NCI-H226 (cell line): ENCODE measurements at places on chromosomes 2 and 18.

DNA sequence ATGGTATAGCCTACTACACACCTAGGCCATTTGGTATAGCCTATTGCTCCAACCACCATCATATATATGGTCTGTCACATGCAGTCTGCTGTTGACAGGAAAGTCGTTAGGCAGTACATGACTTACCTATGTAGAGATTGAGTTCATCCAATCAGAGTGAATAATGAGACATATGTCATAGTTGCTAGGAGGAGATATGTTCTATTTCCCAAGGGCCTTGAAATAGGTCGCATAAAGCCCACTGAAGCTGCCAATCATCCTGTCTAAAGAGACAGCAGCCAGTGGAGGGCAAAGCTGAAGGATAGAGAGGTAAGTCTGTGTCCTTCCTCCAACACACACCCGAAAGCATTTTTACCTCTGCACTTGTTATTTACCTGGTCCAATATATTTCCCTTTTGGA lies 263.4 kb downstream of the PTPRM start:
- DNase-seq, result no peak

DNA sequence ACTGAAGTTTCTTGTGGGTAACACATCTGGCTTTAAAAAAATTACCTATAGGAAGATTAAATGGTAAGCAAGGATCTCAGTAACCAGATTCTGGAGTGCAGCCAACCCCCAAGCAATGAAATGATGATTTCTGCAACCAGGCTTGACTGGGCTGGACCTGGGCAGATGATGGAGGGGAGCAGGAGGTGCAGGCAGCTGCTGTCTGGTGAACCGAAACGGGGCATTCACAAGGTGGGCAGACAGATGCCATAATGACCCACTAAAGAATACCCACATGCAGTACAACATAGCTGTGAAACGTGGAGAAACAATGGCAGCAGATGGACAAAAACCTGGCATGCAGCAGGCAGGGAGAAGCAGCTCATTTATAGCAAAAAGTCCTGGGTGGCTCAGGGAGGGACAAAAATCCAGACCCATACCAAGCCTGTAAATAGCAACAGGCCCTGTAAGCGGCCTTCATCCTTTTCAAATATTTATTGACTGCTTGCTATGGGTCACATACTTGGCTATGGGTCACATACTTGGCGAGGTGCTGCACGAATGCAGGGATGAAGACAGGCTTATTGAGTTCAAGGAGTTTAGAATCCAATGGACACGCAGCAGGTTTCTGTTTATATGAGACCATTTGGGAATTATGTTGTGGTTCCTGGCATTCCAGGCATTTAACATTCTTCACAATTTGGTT lies 244.7 kb downstream of the HRH4 start:
- no peak for DNase-seq

DNA sequence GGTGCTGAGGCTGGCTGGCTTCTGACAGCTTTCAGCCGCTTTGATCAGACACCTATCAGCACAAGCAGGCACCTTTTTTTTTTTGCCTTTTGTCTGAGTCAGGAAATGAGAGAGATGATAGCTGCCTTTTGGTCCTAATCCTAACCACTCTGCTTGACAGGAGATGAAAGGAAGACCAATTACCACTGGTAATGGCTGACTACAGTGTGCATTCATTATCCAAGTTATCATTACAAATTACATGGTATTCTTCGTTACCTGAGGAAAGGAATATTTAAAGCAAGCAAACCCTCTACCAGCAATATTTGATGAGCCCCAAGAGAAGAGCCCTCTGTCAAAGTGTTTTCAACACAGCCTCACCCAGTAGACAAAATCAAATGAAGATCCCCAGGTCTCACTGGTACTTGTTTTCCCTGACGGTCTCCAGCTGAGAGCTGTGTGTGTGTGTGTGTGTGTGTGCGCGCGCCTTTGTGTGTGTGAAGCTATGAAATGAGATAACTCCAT lies 925.7 kb downstream of the DCDC2C start:
- DNase-seq, result no peak

DNA sequence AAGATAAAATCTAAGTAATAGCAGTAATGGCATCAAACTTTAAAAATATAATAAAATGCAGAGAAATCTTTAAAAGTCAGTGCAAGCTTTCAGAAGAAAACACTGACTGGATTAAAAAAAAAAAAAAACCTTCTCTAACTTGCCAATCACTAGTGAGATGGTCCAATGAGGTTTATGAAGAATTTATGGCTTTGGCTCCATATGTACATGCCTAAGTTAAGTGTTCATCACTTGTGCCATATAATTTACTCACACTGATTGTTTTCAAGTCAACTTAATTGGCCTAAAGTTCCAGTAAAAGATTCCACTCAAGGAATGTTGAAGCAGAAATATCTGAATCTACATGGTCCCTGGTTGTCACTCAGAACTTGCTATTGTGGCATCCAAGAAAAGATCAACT lies 40.7 kb upstream of the RAB27B start:
- no peak for DNase-seq

GRCh38 chr18:25099895-25100294 lies 252.1 kb downstream of the ZNF521 start:
- DNase-seq, result no peak

DNA sequence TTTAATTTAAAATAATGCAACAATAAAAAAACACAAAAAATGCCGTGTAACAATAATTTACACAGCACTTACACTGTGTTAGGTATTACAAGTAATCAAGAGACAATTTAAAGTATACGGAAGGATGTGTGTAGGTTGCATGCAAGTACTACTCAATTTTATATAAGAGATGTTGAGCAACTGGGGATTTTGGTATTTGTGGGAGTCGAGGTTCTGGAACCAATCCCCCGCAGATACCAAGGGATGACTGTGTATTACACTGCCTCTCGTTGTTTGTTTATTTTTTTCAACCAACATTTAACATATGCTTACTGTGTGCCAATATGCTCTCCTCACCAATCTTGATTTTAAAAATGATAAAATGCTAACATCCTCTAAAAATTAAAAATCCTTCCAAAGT lies 24.8 kb downstream of the MAP3K2 start:
- DNase-seq, result peak; percentile 64

DNA sequence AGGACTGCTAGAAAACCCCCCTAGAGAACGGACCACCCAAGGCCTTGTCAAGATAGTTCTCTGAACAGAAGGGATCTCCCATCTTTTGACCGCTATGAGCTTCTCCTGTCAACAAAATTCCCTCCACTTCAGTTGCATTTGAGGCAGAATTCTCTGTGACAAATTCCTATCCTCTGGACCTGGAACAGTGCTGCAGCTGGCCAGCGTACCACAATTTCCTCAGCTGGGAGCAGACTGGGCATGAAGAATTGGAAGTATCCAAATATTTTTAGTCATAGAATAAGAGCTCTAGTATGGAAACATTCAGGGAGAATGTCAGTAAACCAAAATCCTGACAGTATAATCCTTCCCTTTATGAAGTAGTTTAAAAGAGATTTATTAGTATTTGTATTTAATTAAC lies 147.1 kb upstream of the BOD1L2 start:
- no peak for DNase-seq

DNA sequence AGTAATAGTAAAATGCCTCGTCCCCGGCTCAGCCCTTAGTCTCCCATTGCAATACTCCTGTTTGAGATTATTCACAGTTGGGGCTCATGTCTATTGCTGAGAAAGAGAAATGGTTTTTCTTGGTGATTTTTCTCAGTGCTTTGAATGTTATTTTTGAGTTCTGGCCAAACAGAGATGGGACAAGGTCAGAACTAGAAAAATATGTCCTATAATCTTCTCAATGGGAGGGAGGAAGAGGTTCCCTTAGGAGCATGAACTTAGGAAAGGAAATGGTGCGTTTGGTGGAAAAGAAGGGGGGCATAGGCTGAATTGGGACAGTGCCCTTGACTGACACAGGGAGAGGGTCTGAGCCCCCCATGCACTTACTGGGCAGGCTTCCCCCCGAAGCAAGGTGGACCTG lies 133.8 kb downstream of the AGAP1 start:
- DNase-seq, result no peak

- DNase-seq, result no peak
Observed at GRCh38 chr2:180006231-180006630, 866 bp downstream of the CWC22 start.

DNA sequence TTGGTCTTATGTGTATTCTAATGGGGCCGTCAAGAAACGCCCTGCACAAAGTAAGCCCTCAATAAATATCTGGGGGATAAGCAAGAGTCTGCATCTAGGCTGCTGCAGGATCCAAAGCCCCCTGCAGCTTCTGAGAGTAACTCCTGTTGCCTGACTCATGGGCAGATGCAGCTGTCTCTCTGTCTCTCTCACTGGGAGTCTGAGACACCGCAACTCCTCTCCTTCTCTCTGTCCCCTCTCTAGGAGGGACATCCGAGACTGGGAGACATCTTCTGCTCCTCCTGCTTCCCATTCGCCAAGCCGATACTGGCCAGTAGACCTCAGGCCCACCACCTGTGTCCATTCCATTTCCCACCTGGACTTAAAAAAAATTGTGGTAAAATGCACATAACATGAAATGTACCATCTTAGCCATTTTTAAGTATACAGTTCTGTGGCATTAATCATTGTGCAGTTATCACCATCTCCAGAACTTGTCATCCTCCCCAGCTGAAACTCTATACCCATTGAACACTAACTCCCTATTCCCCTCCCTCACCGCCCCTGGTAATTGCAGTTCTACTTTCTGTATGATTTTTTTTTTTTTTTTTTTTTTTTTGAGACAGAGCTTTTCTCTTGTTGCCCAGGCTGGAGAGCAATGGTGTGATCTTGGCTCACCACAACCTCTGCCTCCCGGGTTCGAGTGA lies 20.1 kb downstream of the DYSF start:
- DNase-seq, result no peak

GRCh38 chr2:45380131-45380836 lies 230.8 kb downstream of the SRBD1 start:
- peak; percentile 13 for DNase-seq

GRCh38 chr2:122389694-122390093 lies 634.2 kb downstream of the TSN start:
- no peak for DNase-seq

- DNase-seq, result no peak
Observed at GRCh38 chr18:37222354-37222998, 343.1 kb downstream of the CELF4 start.

DNA sequence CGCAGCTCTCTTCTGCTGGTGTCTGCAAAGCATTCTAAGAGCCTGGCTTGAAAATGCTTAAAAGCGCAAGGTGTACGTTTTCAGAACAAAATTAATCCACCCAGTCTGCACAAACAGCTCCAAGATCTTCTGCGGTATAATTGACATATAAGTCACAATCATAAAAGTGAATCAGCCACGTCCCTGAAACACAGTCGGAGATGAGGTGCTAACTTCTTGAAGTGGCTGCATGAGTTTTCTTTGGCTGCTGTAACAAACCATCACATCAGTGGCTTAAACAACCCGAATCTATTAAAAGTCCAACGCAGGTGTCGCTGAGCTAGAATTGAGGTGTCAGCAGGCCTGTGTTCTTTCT lies 32.6 kb downstream of the ARL4C start:
- DNase-seq, result no peak

DNA sequence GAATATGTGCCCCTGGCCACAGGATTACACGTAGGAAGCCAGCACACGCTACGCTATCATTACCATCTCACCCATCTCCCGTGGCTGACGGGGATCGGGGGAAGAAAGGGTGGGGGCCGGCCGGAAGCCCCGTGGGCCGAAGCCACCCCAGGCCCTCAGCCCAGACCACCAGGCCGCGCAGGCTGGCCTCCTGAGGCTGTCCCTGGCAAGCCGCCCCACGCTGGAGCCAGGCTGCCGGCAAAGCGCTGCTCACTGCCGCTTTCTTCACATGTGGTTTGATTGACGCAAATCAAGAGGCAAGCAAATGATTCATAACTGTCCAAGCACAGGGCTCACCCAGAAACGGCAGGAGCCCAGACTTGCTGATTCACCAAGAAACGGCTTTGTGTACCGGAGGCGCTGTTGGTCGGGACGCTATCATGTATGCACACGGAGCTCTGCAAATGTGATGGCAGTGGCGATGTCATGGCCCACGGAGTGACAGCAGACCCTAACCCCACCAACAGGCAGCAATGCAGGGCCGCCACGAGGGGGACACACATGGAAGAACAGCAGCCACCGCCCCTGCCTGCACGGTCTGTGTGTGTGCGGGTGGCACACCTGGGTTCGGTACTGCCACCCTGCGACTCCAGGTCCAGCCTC lies 125.7 kb downstream of the HDAC4 start:
- peak; percentile 97 for DNase-seq

DNA sequence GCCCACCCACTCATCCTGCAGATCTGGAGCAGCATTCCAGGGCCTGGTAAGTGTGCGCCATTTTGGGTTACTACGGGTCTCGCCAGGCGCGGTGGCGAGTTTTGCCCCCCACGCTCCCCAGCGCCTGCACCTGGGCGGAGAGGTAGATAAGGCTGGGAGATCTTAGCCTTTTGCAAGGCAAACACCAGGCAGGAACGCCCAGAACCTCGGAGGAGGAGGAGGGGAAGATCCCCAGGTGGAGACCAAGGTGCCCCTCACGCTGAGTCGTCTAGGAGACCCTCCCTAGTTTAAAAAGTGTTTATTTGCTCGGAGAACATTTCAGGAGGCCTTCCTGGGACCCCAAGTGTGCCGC lies 365 bp upstream of the RAMP1 start:
- no peak for DNase-seq
